SJCRH30 (cell line): ENCODE measurements at places on chromosomes 13 and 19. TPM values are rescaled to one million over a fixed set of nuclear protein-coding genes. Genes with fewer than 3 reads are reported as not detected.

DNA sequence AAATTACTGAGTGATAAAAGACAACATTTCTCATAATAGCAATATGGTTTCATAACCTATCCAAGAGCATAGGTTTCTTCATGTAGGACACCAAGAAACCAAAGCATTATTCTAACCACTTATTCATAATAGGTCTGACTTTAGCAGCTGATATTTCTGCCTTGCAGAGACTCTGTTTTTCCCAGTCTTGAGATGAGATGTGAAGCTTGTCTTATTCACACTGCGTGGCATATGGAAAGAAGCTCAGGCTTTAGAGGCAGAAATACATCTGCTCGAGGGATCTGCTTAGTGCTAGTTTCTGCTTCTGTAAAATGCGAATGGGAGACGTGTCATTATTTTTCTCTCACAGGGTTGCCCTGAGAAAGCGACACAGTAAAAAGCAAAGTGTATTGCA lies 232.0 kb upstream of the SPRY2 start:
- DNase-seq: no peak

METTL21C gene
- not detected in 2 replicates for total RNA-seq

FGF22 gene
- not detected in 2 replicates for total RNA-seq

PRRG2 gene
- total RNA-seq: 0.51 and 0.58 TPM in 2 replicates

ZNF235 gene
- 8.0 and 8.2 TPM in 2 replicates for total RNA-seq

CEACAM8 gene
- not detected in 2 replicates for total RNA-seq
